ENCODE measurements at places on chromosomes 7 and 10. TPM values are rescaled to one million over a fixed set of nuclear protein-coding genes. Genes with fewer than 3 reads are reported as not detected.

- no peak overlapping the region for H3K4me3 ChIP-seq
- no peak overlapping the region for H3K27ac ChIP-seq
- no peaks in the 10 kb centered on the region for H3K27me3 ChIP-seq
- no peak for DNase-seq
- peaks cover 4% of the 10 kb centered on the region for H3K36me3 ChIP-seq
- H3K4me1 ChIP-seq: no peaks in the 10 kb centered on the region
Measured at GRCh38 chr7:75555736-75556135, 63.6 kb downstream of the SPDYE5 start.

DNA sequence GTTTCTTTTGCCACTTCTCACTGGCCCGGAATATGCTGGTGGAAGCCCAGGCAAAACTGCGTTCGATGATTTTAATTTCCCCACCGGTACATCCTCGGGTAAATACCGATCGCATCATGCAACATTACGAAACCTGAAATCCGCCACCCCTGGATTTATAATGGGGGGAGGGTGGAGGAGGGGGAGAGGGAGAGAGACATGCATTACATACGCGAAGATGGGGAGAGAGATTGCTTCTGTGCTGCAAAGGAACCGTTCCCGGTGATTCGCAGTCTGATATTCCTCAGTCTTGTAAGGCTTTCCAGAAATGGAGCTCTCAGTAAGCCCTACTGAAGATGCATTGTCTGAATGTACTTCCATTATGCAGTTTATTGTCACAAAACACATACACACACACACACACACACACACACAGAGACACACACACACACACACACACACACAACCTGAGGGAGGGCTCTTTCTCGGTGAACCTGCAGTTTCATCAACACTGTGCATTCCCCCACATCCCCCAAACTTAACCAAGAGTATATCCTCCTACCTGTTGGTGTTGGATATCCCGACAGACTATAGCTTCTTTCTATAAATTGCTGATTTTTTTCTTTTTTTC is 741 bp downstream of the GPR85 start:
- H3K36me3 ChIP-seq: no peaks in the 10 kb centered on the region
- H3K4me1 ChIP-seq: peaks cover 10% of the 10 kb centered on the region
- no peak overlapping the region for H3K4me3 ChIP-seq
- DNase-seq: no peak

The TMEM273 gene
- 2.2 TPM for total RNA-seq

DNA sequence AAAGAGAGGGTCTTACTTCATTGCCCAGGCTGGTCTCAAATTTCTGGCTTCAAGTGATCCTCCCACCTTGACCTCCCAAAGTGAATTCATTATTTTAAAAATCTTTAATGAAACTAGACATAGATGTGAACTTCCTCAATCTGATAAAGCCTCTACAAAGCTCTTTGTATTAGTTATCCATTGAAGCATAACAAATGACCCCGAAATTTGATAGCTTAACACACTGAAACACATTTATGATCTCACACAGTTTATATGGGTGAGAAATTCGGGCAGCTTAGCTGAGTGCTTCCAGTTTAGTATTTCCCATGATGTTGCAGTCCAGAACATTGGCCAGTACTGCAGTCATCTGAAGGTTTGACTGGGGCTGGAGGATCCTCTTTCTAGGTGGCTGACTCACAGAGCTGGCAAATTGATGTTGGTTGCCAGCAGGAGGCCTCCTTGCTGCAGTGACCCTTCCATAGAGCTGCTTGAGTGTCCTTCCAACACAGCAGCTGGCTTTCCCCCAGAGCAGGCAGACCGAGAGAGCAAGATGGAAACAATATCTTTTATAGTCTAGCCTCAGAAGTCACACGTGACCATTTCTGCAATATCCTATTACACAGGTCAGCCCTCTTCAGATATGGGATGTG is 16.6 kb upstream of the WNT8B start:
- no peaks in the 10 kb centered on the region for H3K36me3 ChIP-seq
- H3K4me3 ChIP-seq: no peak overlapping the region
- DNase-seq: no peak

All from CD4-positive, alpha-beta T cell (primary cell).